ENCODE measurements at places on chromosomes 3 and 15. TPM values are rescaled to one million over a fixed set of nuclear protein-coding genes. Genes with fewer than 3 reads are reported as not detected.

LIPC gene
- 1.6 TPM for total RNA-seq

EFCC1 gene
- 1.8 TPM for total RNA-seq

SLITRK3 gene
- not detected for total RNA-seq

PLXNB1 gene
- total RNA-seq = 118 TPM
